Activated B cell treated with CpG ODN at 0.5 μM for 24 hours (primary cell): ENCODE measurements at places on chromosomes 5 and 9.

DNA sequence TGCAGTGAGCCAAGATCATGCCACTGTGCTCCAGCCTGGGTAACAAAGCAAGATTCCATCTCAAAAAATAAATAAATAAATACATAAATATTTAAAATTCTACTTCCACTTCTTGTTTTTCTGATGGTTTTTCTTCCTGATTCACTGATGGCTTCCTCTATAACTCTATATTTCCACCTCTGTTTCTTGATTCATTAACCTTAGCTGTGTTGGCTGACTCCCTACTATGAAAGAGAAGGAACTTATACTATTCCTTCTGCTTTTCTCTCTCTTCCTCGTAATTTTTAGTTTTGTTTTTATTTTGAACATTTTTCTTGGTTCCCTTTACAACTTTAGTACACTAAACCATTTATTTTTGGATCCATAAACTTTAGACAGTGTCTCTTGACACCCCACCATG is 103.5 kb downstream of the MAMDC2 start:
- no peak for DNase-seq

DNA sequence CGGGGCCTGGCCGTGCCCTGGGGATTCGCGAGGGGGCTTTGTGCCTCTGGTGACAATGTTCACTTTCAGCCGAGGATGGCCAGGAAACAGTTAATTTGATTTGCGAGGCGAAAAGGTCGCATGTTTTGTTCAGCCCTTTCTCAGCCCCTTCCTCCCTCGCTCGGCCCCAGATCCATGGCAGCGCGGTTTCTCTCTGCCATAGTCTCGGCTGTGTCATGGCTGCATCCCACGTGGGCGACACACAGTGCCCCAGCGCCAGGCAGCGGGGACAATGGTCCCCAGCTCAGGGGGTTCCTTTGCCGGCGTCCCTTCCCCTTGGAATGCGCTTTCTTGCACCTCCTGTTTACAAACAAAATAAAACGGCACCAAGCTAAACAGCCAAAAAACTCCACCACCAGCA is 370.3 kb upstream of the IRX2 start:
- DNase-seq: no peak

- no peak for DNase-seq
Measured at GRCh38 chr5:81626524-81626923, 124.4 kb downstream of the SSBP2 start.

- DNase-seq: no peak
Measured at GRCh38 chr9:121023064-121023463, 27.0 kb downstream of the C5 start.

DNA sequence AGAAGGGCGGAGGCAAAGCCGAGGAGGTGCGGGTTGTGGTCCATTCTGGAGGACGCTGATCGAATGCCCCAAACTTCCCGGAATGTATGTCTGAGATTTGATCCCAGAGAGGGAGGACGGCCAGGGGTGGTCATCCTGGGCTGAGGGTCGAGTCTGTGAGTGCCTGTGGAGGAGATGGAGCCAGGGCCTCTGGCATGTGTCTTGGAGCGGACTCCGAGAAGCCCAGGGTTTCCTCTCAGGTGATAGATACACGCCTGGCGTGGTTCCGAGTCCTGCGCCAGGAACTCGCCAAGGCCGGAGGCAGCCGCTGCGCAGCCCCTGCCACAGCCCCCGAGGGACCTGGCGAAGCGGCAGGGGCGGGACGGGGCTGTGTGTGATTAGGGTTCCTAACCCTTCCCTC is 363 bp downstream of the ZNF454 start:
- DNase-seq: no peak

DNA sequence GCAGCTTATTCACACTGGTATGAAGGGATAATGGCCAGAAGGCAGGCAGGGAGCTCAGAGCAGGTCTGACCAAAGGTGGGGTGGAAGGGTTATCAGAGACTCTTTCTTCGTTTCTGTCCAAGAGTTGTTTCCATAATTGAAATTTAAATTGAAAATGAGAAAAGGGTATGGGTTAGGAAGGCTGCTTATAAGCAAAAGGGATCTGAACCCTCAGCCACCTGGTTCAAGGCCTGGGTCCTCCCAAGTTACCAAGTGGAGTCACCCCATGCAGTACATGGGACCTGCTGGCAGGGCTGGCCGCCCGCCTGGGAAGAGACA is 17.8 kb downstream of the EEIG1 start:
- no peak for DNase-seq

GRCh38 chr5:150078802-150079689 is 7.3 kb downstream of the CSF1R start:
- no peak for DNase-seq

- DNase-seq: no peak
Measured at GRCh38 chr5:127358284-127358683, 67.7 kb downstream of the MEGF10 start.

DNA sequence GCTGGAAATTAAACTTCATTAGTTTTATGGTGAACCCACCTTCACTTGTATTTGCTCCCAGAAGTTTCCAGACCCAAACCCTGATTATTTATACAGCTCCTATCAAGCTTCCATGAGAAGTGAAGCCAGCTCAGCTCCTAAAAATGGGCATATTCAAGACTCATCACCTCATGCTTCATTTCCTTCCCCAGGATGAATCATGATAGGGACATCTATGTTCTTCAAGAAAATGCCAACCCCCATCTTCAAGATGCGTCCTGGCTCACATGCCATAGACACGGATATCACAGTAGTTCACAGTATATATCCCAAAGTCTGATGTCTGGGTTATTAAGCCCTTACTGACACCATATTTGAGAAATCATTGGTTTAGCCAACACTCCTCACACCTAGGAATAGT is 217.6 kb downstream of the NPR3 start:
- no peak for DNase-seq

- DNase-seq: no peak
Measured at GRCh38 chr5:130974021-130974683, 190.9 kb downstream of the HINT1 start.

GRCh38 chr5:74341221-74341620 is 299.3 kb downstream of the ENC1 start:
- no peak for DNase-seq

DNA sequence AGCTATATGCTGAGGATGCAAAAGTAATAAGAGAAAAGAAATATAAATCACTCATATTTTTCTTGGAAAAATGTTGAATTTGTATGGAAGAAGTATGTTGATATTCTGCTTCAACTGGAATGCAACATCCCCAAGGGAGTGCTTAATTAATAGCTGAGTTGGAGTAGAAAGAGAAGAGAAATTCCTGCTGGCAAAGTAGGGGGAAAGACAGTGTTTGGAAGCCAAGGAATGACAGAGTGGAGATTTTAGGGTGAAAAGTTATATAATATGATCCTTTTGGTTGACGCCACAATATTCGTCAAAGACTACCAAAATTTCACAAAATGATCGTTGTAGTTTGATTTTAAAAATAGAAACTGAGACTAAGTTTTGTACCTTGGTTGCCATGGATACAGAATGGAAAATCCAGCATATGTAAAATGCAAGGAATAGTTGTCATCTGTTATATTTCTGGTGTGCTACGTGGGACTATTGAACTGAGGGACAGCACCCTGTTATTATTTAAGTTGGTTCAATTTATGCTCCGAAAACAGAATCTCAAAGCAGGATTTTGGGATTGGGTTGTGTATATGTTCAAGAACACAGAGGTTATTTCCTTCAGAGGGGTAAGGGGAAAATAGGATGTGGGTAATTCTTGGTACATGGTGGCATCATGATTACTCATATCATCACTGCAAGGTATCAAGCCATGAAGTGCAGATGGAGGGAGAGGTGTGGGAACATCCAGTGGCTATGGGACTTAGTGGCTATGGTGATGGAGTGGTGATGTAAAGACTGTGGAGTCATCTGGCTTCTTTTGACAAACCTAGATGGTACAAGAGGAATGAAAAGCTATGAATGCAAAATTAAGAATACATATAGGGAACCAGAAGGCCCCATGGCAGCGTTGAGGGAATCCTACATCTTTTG is 61.0 kb downstream of the SUB1 start:
- no peak for DNase-seq

DNA sequence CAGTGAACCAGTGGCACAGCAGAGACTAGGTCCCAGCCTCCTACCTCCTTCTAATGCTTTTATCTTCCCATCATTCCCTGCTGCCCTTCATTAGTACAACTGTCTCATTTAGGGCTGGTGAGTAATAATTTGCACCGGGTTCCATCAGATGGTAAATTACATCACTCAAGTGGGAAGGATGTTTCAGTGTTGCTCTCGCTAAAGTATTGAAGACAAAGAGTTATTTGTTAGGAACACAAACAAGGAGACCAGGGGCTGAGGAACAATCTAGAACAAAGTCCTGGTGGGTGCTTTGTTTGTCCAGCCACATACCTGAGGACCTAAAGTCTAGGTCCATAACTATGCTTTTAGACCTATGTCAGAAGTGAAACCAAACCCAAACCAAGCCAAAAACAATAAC is 52.4 kb downstream of the SEC61B start:
- DNase-seq: no peak

DNA sequence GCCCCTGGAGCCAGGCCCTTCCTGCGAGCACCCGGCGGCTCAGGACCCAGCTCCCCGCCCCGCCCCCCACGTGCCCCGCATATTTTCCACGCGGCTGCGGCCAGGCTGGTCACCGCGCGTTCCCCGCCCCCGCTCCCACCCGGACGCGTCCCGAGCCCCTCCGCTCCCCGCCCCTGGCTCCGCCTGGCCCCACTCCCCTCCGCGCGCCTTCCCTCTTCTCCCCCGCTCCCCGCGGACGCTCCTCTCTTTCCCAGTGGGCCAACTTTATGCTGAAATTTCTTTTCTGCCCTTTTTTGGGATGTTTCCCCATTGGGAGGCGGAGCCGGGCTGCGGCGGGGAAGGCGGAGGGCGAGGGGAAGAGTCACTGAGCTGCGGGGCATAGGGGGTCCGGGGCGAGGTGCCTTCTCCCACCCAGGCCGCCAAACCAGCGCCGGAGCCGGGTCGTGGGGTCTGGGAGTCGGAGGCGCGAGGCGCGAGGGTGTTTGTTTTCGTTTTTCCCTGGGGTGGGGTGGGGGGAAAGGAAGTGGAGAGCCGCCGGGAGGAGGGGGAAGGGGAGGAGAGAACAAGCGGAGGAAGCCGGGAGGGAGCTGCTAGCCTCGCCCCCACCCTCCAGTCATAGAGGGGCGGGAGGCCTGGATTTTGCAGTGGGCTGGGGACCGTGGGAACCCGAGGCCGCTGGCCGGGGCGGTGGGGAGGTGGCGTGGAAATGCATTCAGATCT is 1.0 kb upstream of the TPM2 start:
- peak; percentile 27 for DNase-seq

DNA sequence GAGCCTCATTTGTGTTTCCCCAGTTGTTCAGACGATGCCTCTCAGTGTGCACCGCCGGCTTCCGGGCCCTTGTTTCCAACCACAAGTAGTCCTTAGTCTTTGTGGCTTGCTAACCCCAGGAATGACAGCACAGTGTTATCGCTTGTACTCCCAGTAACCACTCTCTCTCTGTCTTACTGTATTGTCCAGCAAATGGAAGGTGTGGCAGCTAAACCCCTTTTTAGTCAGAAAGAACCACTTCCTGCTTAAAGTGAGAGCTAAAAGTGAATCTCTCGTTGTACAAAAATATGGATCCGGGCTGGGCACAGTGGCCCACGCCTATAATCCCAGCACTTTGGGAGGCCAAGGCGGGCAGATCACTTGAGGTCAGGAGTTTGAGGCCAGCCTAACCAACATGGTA is 61.3 kb downstream of the ENC1 start:
- DNase-seq: no peak

DNA sequence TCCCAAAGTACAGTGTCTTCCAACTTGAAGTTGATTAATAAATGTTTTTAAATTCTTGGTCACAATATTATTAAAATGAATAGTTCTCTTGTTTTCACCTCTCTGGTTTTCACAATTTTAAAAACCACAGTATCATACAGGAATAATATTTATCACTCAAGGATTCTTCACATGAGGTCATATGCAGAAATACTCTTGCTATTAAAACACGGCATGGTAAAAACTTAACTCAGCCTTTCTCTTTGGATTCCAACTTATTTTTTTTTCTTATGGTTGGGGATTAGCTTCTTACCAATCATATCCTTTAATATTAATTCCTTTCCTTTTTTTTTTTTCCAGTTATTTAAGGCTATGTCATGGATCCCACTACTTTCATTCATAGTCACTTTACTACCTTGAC is 289.4 kb downstream of the ADAMTS6 start:
- DNase-seq: no peak

DNA sequence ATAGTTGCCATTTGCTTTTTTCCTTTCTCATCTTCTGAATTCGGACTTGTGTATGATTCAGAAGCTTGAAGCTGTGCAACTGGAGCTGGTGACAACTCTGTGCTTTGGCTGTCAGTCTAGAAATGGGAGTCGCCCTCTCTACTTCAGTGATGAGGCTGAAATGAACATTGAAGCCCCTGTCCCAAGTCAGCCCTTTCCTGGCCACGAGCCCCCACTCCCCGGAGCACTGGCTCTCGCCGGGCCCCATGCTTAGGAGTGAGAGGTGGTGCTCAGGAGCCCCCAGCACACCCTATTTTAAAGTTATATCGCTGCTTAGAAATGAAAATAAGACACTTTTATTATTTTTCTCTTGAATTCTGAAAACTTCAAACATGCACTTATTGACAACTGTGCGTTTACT is 66.0 kb downstream of the PSMB7 start:
- no peak for DNase-seq

GRCh38 chr5:132267931-132268768 is 10.7 kb downstream of the PDLIM4 start:
- no peak for DNase-seq

- DNase-seq: no peak
Measured at GRCh38 chr5:176187276-176188062, 50.8 kb upstream of the SIMC1 start.

DNA sequence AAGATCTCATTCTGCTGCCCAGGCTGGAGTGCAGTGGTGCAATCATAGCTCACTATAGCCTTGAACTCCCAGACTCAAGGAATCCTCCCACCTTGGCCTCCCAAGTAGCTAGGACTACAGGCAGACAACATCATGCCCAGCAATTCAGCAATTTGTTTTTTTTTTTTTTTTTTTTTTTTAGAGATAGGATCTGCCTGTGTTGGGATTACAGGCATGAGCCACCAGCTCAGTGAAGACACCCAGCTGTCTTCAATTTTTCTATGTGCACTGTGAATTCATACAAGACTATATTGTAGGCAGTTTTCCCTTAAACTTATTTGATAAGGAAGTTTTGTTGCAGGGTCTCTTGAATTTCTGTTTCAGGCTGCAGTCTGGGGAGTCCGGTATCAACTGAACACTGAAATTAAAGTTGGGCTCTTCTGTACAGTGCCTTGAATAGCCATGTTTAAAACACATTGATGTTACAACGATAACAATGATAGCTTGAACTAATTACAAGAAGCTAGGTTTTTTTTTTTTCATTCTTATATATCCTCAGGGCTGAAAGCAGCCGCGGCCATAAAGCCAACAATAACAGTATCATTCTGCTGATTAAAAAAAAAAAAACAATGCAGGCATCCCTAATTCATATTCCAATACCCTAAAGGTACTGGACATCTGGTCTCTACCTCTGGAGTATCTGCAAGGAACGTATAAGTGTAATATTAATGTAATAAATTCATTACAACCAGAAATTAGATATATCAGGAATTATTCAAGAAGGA is 63.5 kb downstream of the MPDZ start:
- DNase-seq: no peak
